ENCODE measurements at places on chromosomes 3 and 15.

- no peak for DNase-seq
Measured at GRCh38 chr3:58190882-58191281, 19.9 kb downstream of the DNASE1L3 start.

DNA sequence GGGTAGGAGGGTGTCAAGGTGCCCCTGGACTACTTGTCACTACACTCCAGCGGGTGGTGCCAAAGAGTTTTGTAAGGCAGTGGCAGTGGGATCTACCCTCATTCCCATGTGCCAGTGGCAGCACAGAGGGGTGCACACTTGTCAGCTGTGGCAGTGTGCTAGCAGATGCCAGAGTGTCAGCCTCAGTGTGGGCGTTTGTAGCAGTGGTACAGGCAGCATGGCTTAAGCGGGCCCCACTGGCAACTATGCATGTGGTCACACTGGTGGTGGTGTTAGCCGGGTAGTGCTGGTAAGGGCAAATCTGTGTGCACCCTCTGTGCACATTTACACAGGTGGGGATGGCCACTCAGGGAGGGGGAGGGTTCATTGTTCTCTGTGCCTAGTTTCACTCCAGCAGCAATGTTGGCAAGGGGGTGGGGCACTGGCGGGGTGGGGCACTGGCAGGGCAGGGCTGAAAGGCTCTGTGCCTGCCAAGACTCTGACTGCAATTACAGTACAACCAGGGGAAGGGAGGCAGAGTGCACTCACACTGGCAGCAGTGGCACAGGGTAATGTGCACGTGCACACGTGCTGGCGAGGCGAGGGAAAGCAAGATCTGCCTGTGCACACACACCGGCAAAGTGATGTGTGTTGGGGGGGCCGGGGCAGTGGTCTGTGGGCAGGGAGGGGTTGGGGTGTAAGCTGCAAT lies 31.8 kb downstream of the MYO9A start:
- no peak for DNase-seq

DNA sequence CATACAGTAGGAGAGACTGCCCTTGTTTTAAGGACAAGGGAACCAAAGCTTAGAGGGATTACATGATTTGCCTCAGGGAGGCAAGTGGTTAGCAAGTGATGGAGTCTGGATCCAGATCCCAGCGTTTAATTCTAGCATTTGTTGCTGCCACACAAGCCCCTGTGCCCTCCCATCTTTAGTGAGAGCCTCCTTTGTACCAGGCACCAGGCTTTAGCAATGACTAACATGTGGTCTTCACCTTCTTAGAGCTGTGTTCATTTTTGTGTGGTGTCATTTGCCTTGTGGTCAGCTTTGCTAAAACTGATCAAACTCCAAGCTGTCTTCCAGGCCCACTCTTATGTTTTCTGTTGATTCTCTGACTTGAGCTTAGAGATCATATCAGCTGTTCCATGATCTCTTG lies 290.5 kb downstream of the RPLP1 start:
- no peak for DNase-seq

DNA sequence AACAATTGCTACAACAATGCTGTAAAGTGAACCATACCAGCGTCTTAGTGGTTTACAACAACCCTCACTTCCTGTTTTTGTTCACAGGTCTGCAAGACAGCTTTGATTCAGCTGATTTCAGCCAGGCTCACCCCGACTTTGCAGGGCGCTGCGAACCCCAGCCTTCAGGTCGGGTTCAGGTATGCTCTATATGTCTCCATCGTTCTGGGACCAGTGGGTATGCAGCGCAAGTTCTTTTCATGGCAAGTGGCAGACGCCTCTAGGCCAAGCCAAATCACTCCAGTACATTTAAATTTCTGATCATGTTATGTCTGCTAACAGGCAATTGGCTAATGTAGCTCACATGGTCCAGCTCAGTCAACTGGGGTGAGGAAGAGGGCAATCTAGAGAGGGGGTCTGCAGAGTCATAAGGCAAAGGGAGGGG lies 52.4 kb upstream of the RGMA start:
- DNase-seq = no peak

DNA sequence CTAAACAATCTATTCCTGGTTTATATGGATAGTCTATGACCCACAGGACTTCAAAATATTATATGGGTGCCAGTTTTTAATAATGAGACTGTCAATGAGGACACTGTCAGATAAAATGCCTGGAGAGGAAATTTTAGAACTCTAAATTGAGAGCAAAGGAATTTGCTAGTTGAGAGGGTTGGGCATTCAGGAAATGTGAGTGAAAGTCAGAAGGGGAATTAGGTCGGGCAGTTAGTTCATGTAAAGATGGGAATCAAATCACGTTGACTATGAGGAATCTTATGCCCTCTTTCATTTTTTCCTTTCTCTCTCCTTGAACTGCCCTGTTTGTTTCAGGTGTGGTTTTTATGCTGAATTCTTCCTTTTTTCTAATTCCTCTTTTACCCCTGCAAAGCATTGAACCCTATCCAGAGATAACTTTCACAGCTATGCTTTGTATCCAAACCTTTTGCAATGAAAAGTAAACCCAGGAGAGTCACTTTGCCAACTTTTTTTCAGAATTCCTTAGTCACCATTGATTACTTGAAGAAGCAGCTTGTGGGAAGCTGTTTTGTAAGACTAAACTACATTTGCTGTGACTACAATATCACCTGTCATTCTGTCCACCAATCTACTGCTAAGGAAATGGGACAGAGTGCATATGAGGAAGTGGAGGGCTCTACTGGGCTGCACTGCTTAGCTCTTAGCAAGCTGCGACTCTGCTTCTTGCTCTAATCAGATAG lies 27.8 kb downstream of the CHP1 start:
- DNase-seq = no peak

DNA sequence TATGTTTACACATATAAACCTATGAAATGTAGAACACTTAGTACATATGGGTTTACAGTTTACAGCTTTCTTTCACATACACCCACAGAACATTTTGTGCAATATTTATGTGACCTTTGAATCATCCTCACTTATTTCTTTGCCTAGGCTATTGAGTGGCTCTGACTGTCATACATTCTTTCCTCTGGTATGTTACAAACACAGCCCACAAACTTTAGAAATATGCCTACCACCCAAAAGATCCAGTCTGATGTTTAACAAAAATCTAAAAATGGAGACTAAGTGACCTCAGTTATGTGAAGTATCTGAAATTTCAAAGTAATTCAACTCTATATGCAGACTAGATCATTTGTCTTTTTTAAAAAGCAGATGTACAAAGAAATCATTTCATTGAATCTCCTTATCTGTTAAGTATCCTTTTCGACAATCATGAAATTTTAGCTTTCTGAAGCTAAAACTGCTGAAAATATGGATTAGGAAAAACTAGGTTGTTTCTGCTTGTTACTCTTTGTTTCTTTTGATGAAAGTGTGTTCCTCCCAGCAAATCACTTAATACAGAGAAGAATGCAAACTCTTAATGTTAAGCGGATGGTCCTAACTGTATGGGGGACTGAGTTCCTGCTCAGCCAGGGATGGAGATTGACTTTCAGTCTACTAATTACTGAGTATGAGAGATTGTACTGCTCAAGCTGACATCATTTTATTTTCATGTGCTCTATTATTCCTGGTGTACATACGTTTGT lies 27.7 kb downstream of the CCDC54 start:
- DNase-seq = no peak

- DNase-seq = no peak
Measured at GRCh38 chr3:172312711-172313110, 135.5 kb downstream of the GHSR start.

DNA sequence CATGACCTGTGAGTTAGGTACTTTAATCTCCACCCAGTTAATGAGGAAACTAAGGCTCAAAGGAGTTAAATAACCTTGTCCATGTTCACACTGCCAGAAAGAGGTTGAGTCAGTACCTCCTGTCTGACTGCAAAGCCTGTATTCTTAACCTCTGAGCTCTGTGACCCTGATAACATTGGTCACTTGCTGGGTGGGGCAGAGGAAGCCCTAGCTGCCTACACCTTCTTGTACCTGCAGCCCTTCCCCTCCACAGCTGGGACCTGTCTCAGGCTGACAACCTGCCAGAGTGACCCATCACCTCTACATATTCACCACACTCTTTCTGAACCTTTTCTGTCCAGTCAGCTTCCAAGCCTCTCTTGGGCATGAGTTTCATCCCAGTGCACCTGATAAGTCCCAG lies 106.1 kb upstream of the HES1 start:
- DNase-seq = no peak

DNA sequence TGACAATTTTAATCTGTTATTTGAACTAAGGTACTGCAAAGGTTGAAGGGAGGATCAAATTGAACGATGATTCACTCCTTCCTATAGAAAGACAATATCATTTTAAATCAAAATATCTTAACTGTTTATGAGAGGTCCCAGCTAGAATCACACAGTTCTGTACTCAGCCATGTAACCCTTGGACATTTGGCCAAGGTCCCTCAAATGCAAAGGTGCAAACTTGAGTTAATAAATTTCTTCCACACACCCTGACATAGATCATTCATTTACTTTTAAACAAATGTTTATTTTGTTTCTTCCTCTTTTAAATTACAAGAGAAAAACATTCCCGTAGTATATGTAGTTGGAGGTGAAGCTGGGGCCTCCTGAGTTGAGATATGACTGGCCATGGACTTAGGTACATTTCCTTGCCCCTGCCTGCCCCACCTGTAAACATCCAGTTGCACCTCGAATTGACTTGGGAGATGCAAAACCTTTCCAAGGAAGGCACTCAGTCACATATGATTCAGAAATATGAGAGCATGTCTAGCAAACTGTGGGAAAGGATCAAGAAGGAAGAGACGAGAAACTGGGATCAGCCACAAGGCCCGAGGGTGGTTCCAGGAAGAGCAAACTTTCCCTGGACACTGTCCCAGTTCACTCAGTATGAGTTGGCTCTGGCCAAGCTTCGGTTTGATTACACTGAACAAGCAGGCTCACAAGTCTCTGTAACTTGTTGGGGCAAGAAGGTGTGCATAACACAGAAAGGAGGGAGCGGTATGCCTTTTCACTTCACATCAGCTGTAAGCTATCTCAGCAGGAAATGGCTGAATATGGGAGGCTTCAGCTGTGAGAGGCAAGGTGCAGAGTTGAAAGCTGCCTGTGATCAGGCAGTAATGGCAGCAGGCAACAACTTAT lies 6.7 kb downstream of the TNFSF10 start:
- DNase-seq = no peak

GRCh38 chr3:72591522-72592421 lies 256.5 kb downstream of the SHQ1 start:
- no peak for DNase-seq

- no peak for DNase-seq
Measured at GRCh38 chr3:43248185-43248583, 38.2 kb upstream of the SNRK start.

GRCh38 chr3:116226266-116226665 lies 219.0 kb downstream of the LSAMP start:
- DNase-seq = no peak

DNA sequence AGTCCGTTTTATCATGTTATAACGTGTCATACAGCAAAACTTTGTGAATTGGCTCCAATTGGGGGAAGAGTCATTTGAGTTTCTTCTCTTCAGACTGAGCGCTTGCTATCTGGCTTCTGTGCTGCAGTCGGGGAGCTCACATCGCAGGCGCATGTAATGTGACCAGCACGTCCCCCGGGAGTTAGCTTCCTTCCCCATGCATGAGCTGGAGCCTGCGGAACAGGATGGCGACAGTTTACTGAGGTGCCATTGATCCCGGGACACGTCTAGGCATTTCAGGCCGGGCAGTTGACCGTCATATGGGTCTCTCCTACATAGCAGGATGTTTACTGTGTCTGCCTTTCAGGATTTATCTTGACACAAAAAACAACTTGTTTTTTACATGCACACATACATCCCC lies 44.8 kb downstream of the CMTM8 start:
- no peak for DNase-seq

- no peak for DNase-seq
Measured at GRCh38 chr15:56249092-56249491, 5.4 kb upstream of the RFX7 start.

- DNase-seq = no peak
Measured at GRCh38 chr3:138768125-138768524, 66.6 kb downstream of the PIK3CB start.

Measured in NCI-H2081 treated with DMSO at 0.1 percent for 48 hours (cell line).